ENCODE measurements at places on chromosomes 7 and 10.

GRCh38 chr7:158633055-158633956 lies 45.7 kb upstream of the PTPRN2 start:
- no peak for DNase-seq

GRCh38 chr7:47540387-47541350 lies 41.2 kb downstream of the TNS3 start:
- no peak for DNase-seq

DNA sequence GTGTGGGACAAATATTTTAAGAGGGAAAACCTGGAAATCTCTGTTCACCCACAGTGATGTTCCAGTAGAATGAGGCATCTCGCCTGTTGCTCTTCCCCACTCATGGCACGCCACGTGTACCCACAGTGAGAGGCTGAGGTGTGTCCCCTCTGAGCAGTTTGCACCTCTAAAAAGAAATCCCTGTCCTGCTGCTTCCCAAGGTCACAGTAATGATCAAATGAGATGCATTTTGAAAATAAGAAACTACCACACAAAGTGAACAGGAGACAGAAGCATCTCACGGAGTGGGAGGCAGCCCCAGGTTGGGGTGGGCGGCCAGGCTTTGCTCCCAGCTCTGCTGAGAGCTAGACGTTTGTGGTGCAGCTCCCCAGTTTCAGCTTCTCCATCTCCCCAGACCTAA lies 12.4 kb upstream of the ZNF777 start:
- DNase-seq: no peak

DNA sequence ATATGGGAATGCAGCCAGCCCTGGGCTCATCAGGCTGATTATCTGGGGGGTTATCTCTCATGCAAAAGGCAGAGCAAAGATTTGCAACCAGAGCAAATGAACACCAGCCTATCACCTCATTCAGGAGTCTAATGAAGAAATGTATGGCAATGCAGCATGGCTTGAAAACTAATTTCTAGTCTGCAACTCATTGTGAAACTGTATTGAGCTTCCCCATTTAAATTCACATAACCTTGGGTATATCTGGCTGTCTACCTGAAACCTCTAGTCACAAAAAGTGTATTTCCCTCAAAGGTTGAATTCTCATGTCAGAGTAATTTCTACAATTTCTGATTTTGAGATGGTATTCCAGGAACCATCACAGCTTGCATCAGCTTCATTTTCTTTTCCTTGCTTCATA lies 240.0 kb downstream of the SDHAF3 start:
- no peak for DNase-seq

GRCh38 chr7:19526639-19527038 lies 182.2 kb downstream of the POLR1F start:
- no peak for DNase-seq

- DNase-seq: no peak
These were observed 10.7 kb upstream of the GPR146 start for GRCh38 chr7:1033546-1034145.

GRCh38 chr7:2493205-2494164 lies 17.3 kb upstream of the GRIFIN start:
- DNase-seq: no peak

DNA sequence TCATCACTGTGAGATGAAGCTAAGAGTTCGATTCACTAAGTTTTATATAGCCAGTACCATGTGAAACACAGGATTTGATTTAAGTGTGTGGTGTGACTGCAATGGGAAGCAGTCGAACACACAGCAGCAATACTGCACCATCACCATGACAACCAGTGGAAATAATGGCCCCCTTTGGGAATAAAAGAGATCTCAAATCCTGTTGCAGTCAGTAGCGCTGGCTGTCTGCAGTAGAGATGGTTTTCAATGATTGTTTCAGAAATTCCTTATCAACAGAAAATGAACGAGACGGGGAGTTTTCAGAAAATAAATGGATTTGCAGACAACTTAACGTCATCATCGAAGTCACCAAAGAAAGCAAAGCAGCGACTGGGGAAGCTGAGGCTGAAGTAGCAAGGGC lies 91.0 kb downstream of the PTPRE start:
- no peak for DNase-seq

DNA sequence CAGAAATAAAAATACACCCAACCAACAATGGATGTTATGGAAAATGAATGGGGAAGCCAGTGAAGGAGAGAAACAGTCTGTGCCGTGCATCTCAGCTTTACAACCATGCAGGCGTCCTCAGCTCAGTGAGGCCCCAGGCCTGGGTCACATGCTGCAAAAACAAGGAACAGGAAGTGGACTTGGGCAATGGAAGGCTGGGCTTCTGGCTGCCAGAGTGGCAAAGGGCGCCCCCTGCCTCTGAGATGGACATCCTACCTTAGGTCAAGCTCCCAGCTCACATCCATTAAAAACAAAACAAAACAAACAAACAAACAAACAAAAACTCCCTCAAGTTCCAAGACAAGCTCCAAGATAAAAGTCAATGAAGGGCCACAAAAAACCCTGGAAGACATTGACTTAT lies 54.7 kb upstream of the AFAP1L2 start:
- no peak for DNase-seq

- DNase-seq: no peak
These were observed 51.8 kb downstream of the MARCHF5 start for GRCh38 chr10:92342796-92343195.

DNA sequence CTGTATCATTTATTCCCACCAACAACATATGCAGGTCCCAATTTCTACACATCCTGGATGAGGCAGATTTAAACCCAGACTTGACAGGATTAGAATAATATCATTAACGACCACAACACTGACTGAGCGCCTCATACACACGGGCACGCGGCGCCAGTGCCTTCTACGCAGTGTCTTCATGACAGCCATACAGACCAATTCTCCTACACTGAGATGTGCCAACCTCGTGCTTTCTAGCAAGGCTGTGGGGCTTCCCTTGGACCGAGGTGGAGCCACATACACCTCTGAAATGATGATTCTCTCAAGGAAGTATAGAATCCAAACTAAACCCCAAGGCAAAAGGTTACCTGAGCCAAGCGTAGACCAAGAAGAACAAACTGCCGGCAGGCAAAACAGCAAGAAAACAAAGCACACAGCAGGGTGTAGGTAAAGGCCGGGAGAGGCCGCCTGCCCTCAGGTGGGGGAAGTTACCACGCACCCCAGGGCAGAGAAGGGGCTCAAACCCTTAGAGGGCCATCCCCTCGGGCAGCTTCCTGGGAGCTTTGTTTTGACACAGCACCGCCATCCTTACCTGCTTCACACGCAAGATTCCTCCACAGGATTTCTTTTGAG lies 75.8 kb downstream of the DLG5 start:
- DNase-seq: no peak

- peak; percentile 68 for DNase-seq
These were observed 35.6 kb downstream of the CPN1 start for GRCh38 chr10:100046021-100046486.

GRCh38 chr7:135763261-135763660 lies 14.6 kb upstream of the FAM180A start:
- DNase-seq: no peak

GRCh38 chr10:15370856-15371701 lies at the start of gene FAM171A1:
Gene FAM171A1, minus strand, starts transcription at chr10:15371289. Its CDS starts 237 bp downstream, at chr10:15371052.
- DNase-seq: peak; percentile 13

DNA sequence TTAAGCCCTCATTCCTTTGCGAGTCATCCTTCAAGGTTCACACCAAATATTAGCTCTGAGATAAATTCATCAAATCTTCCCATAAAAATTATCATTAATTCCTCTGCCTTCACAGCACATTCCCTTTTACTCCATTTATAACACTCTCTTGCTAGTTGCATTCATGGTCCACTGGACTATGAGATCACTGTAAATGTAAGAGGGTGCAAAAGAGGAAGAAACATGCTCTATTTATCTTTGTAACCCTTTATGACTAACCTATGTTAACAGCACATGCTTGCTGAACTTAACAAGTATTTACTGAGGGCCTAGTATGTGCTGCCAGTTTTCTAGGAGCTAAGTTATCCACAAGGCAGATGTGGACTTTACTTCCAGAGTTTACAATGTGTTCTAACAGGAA lies 86.7 kb upstream of the TMEM168 start:
- no peak for DNase-seq

- no peak for DNase-seq
These were observed 9.8 kb downstream of the ARHGAP12 start for GRCh38 chr10:31918671-31919409.

DNA sequence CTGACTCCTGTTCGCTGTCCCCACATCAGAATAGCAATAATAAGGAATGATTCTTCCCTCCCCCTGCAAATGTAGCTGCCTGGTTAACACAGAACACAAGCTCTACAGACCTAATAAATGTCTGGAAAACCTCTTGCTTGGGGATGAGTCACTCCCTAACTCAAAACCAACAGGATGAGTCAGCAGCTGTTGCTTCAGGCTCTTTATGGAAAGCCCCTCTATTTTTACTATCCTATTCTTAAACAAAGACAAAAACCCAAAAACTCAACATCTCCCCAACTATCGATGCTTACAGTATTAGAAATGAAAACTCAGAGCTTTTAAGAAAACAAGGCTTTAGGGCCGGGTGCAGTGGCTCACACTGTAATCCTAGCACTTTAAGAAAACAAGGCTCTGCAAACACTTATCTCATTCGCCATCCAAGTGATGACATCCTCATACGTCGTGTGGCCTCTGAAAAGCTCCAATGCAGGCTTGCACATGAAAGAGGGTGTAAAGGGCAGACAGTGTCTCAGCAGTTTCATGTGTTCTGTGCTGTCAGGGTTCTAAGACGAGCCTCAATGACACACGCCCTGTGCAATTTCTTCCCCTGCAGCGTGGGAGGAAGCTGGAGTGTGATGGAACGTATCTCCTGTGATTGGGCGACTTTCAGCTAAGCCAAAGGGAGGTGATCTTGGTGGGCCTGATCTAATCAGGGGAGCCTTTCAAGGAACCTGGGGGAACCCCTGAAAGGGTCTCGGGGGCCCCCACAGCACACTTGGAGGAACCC lies 70.1 kb downstream of the AMZ1 start:
- DNase-seq: no peak

GRCh38 chr7:151677581-151678226 lies 158.0 kb upstream of the RHEB start:
- no peak for DNase-seq

GRCh38 chr7:141641876-141642275 lies 60.1 kb downstream of the DENND11 start:
- no peak for DNase-seq

- DNase-seq: no peak
These were observed 34.0 kb downstream of the DNAJB12 start for GRCh38 chr10:72320676-72321247.

GRCh38 chr7:110541962-110542361 lies 549.0 kb upstream of the LRRN3 start:
- DNase-seq: no peak

DNA sequence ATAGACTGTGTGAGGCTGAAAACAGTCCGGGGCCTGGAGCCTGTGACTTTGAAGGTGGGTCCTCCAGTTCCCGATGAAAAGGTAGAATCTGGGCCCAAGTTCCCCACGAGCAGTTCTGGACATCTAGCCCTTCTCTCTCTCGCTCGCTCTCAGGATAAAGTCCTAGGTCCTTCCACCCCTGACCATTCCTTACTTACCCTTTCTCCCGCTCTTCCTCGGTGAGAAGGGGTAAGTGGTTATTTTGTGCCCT lies 713 bp downstream of the IMMP2L start:
- no peak for DNase-seq

DNA sequence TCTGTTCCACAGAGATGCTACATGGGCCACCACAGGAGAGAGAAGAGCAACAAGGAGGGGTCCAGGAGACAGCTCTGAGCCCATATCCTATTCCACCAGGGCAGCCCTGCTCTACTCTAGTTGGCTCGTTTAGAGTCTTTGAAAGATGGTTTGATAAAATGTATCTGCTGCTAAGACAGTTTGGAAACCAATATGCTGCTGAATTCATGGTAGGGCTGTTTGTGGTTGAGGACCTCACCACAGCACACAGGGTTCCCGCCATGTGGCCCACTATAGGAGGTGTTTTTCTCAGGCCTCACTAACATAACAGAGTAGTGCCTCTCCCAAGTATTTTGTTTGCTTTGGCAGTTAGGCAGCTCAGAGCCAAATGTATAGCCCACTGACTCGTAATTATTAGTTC lies 35.8 kb upstream of the ZC3HAV1L start:
- no peak for DNase-seq

DNA sequence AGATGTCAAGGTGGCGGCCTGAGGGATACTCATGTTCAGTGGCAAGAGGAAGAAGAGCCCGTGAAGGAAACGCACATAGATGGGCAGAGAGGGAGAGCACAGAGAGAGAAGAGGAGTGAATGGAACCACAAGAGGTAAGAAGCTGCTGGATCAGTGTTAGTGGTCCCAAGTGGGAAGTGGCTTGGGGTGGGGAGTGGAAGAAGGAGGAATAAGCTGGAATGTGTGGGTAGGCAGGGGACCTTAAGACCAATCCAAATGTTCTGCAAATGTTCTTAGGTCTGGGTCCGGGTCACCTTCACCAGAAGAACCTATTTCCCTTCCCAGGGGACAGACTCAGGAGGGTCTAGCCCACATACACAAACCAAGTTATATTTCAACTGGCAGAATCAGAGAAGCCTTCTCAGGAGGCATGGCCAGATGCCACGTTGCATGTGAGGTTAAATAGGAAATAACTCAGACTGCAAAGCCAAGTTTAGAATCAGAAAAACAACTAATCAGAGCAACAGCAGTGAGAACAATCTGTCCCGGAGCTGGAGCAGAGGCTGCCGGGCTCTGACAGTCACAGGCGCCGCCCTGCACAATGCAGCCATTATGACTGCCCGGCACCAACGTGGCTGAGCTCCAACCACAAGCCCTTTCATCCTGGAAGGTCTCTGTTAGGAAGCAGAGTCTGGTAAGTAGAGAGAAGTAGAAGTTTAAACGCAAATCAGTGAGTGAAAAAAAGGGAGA lies 78.6 kb upstream of the ARMC3 start:
- no peak for DNase-seq

- DNase-seq: no peak
These were observed 20.3 kb downstream of the PLAC9 start for GRCh38 chr10:80152820-80153219.

DNA sequence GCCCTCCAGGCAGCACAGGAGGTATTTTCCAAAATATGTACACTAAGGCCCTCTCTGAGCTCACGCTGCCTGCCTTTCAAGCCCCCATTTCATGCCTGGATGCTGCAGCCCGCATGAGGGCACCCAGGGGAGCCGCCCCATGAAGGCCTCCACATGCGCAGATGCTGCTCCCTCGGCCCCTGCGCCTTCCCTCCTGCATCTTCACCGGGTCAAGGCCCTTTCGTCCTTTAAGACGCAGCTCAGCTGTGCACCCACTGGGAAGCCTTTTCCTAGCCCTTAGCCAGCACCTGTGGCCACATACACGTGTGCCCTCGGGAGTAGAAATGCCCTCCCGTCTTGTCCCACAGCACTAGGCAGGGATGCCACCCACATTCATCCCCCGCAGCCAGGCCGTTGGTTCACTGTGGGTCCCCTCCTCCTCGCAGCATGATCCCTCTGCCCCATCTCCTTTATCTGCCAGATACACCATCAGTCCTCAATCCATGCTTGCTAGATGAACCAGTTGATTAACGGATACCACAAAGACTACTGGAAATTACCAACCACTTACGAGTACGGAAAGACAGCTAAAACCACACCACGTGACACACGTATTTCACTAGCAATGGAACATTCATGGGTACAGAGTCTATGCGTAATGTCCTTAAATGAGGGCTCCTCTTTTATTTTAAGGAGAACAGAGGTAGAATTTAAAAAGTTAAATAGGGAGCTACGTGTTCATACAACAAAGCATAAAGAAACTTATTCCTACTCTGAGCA lies 278.0 kb downstream of the TNS3 start:
- DNase-seq: no peak
